ENCODE measurements at places on chromosomes 7 and 10.
A peak's percentile ranks its signal among the peaks of the same experiment; 100 is the strongest.

DNA sequence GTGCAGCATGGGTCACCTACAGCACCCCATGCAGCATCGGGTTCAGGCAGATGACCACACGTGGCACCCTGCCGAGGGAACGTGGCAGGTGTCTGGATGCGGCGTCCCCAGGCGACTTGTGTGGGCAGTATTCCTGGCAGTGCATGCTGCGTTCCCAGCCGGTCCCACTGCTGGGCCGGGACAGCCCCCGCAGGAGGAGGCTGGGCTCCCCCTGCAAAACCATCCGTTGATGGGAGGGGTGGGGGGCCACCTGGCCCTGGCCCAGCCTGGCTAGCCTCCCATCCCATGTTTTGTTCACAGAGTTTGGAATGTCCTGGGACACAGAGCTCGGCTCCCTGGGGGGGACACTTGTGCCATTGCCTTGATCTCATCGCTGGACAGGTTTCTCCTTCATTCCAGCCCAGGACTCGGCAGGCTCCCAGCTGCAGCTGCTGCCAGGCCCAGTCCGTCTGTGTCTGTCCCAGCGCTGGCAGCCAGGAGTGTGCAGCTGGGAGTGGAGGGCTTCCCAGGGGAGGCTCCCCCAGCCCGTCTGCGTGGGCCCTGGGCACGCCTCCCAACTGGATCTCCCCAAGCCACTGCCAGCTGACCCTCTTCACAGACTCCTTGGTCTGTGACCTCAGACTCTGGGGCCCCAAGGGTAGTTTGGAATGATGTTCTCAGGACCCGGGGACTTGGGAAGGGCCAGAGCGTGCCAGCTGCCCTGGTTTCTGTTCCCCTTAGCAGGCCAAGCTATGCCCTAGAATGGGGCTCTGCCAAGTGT, 32.6 kb downstream of the TMEM270 start:
- H3K4me3 ChIP-seq: no peak overlapping the region
- H3K4me1 ChIP-seq: peaks cover 15% of the 10 kb centered on the region
- H3K27me3 ChIP-seq: peaks cover 4% of the 10 kb centered on the region
- DNase-seq: no peak

- no peaks in the 10 kb centered on the region for H3K36me3 ChIP-seq
- H3K27me3 ChIP-seq: peaks cover 25% of the 10 kb centered on the region
- H3K4me1 ChIP-seq: peaks cover 6% of the 10 kb centered on the region
- H3K27ac ChIP-seq: no peak overlapping the region
These were observed 50.0 kb downstream of the JAKMIP3 start for GRCh38 chr10:132115732-132116131.

- peaks cover 4% of the 10 kb centered on the region for H3K4me1 ChIP-seq
- no peaks in the 10 kb centered on the region for H3K27me3 ChIP-seq
- H3K4me3 ChIP-seq: no peak overlapping the region
- peak; percentile 64 for DNase-seq
- no peak overlapping the region for H3K27ac ChIP-seq
These were observed 58.2 kb upstream of the CAMK2B start for GRCh38 chr7:44383566-44383965.

DNA sequence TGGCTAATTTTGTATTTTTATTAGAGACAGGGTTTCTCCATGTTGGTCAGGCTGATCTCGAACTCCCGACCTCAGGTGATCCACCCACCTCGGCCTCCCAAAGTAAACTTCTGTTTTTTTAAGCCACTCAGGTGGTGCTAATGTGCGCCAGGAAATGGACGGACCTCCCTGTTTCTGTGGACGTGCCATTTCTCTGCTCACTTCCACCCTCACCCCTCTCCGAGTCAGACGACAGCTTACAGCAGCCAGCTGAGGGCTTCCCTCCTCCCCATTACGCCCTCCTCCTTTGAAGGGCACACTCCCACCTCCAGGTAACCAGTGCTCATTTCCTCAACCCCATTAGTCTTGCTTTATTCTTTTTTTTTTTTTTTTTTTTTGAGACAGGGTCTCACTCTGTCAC, 41.7 kb upstream of the EZH2 start:
- no peaks in the 10 kb centered on the region for H3K27me3 ChIP-seq
- peaks cover 22% of the 10 kb centered on the region for H3K4me1 ChIP-seq
- DNase-seq: no peak

GRCh38 chr10:27020243-27020642, 80.1 kb downstream of the ANKRD26 start:
- H3K4me1 ChIP-seq: no peaks in the 10 kb centered on the region
- no peaks in the 10 kb centered on the region for H3K27me3 ChIP-seq
- no peak overlapping the region for H3K27ac ChIP-seq
